ENCODE measurements at places on chromosomes 3 and 15. TPM values are rescaled to one million over a fixed set of nuclear protein-coding genes. Genes with fewer than 3 reads are reported as not detected.

C2CD4A gene
- not detected for total RNA-seq

LMAN1L gene
- total RNA-seq: not detected

AADACL2 gene
- total RNA-seq: not detected

UBP1 gene
- 46.1 TPM for total RNA-seq

HAUS2 gene
- 35.3 TPM for total RNA-seq

ACTRT3 gene
- 1.9 TPM for total RNA-seq

IL12A gene
- 0.42 TPM for total RNA-seq

SEMA5B gene
- total RNA-seq: not detected

CCR8 gene
- total RNA-seq: not detected

MCTP2 gene
- total RNA-seq: 12.4 TPM

ECE2 gene
- not detected for total RNA-seq

PRTG gene
- not detected for total RNA-seq

GRM7 gene
- total RNA-seq: not detected

KLHL40 gene
- not detected for total RNA-seq

CRYGS gene
- total RNA-seq: 0.84 TPM

PEAK1 gene
- 7.5 TPM for total RNA-seq

CFAP161 gene
- total RNA-seq: not detected

PLAAT1 gene
- 0.19 TPM for total RNA-seq

ABI3BP gene
- total RNA-seq: 2.7 TPM

GP9 gene
- total RNA-seq: not detected

KIF15 gene
- total RNA-seq: 12.6 TPM

EFHB gene
- total RNA-seq: not detected

GOLGA6L1 gene
- not detected for total RNA-seq

PP2D1 gene
- not detected for total RNA-seq

ARIH1 gene
- total RNA-seq: 34.1 TPM

DUOXA2 gene
- not detected for total RNA-seq

FEZF2 gene
- not detected for total RNA-seq

HRG gene
- not detected for total RNA-seq

KBTBD8 gene
- total RNA-seq: 3.8 TPM

TM4SF4 gene
- not detected for total RNA-seq

APOD gene
- 0.23 TPM for total RNA-seq

FRMD5 gene
- total RNA-seq: 2.5 TPM

SH3GL3 gene
- total RNA-seq: 0.23 TPM

HEG1 gene
- 19.3 TPM for total RNA-seq

NMNAT3 gene
- total RNA-seq: 4.0 TPM

KLF15 gene
- total RNA-seq: not detected

TEX55 gene
- not detected for total RNA-seq

SEMA6D gene
- 2.9 TPM for total RNA-seq

PLCH1 gene
- total RNA-seq: not detected

TYRO3 gene
- 4.6 TPM for total RNA-seq

Measured in hair follicular keratinocyte (primary cell).